ENCODE measurements at places on chromosomes 16 and 17.

GRCh38 chr16:1109648-1110047 lies 13.6 kb upstream of the C1QTNF8 start:
- no peak for DNase-seq

GRCh38 chr17:80859002-80859941 lies 132.4 kb upstream of the CHMP6 start:
- DNase-seq, result no peak

- no peak for DNase-seq
Observed at GRCh38 chr17:41944943-41945342, 14.5 kb downstream of the ODAD4 start.

- DNase-seq, result no peak
Observed at GRCh38 chr16:4882000-4882632, 34.8 kb downstream of the UBN1 start.

- DNase-seq, result peak; percentile 93
Observed at GRCh38 chr17:17685775-17686291, 4.6 kb downstream of the RAI1 start.

DNA sequence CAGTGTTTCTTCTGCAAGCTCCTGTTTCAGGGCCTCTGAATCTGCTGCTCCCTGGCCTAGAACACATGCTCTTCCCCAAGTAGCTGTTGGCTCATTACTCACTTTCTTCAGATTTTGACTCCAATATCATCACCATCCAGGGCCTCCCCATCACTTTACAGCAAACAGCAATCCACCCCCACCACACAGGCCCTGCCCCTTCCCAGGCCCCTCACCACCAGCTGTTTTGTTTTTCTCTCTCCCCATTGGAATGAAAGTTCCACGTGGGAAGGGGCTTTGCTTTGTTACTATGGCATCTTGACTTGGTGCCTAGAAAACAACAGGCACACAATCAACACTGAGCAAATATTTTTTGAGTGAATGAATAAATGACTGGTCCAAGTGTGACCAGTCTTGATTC lies 4.0 kb downstream of the TMEM170A start:
- DNase-seq, result no peak

DNA sequence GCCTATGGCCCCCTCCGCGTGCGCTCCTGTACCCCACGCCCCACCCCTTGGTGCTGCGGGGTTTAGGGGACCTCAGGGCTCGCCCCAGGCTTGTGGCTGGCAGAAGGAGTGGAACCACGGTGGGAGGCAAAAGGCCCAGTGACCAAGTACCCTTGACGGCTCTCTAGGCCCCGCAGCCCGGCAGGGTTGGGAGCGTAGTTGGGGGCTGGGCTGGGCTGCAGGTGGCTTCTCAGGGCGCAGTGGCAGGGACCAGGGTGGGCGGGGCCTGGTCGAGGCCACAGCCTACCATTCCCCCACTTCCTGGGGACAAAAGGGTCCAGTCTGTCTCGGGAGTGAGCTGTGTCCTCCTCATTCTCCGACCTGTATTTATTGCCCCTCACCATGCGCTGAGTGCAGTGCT lies 124.9 kb downstream of the RBFOX3 start:
- no peak for DNase-seq

GRCh38 chr16:27474921-27475320 lies 72.9 kb downstream of the IL21R start:
- DNase-seq, result no peak

DNA sequence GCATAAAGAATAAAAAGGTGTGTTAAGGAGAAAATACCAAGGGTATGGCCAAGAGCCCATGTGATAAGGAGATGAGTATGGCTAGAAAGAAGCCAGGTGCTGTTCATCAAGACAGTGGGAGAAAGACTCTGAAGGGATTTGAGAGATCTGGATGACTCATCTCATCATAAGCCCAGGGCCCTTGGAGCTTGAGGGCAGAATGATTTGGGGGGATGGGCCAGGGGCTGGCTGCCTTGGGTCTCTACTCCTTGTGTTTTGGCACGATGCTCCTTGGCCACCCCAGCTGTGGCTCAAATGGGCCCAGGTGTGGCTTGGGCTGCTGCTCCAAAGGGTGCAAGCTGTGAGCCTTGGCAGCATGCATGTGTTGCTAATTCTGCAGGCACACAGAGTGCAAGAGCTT lies 14.5 kb upstream of the TNFRSF13B start:
- DNase-seq, result peak; percentile 76

DNA sequence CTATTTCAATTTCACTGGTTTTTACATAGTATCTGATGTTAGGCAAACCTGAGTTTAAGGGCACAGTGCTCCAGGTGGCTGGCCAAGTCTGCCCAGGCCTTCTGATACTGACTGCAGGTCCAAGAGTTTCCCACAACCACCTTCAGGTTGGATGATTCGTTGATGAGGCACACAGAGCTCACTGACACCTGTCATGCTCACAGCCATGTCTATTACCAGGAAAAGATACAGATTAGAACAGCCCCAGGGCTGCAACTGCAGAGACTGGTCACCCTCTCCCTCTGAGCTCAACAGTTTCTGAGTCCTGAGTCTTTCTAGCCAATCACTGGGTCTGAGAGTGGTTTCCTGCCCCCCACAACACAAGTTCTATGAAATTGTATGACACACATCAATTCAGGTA lies 37.2 kb downstream of the MEAK7 start:
- DNase-seq, result peak; percentile 54

GRCh38 chr17:13478326-13478830 lies 123.4 kb downstream of the HS3ST3A1 start:
- DNase-seq, result no peak
